ENCODE measurements at places on chromosomes 6 and 20. TPM values are rescaled to one million over a fixed set of nuclear protein-coding genes. Genes with fewer than 3 reads are reported as not detected.

Gene TFAP2A
- 2.1 TPM for total RNA-seq

Gene SASH1
- total RNA-seq: 89.6 TPM

GRCh38 chr20:34328928-34329677 is 25.9 kb upstream of the AHCY start:
- no peak for DNase-seq

GRCh38 chr6:31659649-31660380 is 763 bp downstream of the C6orf47 start:
- no peak for DNase-seq

Gene PLG
- total RNA-seq: not detected

DNA sequence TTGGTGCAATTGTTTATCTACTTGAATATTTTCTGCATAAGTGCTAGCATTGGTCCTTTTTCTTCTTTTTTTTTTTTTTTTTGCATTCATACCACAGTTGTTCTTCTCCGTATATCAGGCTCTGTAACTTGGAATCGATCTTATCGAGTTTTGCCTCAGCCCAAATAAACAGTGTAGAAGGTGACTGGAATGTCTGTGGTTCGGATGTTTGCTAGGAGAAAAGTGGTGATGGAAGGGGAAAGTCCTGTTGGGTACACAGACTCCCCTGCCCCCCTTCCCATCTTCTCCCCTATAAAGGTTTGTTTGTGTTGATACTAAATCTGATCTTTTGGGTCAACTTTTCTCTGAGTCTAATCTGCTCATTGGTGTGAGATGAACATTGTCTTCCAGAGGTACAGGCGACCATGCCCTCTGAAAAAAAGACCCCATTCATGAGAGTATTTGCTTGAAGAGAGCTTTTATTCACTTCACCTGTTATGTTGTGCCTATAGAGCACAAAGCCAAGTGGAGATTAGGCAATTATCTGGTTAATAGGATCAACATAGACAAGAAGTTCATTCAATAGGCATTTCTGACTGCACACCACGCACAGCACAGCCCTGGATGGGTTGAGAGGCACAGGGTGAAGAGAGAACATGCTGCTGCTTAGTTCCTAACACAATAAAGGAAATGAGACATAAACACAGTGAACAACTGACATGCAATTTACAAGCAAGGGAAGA is 620.0 kb downstream of the PKHD1 start:
- DNase-seq: no peak

GRCh38 chr20:44835116-44835515 is 24.8 kb upstream of the RIMS4 start:
- DNase-seq: no peak

DNA sequence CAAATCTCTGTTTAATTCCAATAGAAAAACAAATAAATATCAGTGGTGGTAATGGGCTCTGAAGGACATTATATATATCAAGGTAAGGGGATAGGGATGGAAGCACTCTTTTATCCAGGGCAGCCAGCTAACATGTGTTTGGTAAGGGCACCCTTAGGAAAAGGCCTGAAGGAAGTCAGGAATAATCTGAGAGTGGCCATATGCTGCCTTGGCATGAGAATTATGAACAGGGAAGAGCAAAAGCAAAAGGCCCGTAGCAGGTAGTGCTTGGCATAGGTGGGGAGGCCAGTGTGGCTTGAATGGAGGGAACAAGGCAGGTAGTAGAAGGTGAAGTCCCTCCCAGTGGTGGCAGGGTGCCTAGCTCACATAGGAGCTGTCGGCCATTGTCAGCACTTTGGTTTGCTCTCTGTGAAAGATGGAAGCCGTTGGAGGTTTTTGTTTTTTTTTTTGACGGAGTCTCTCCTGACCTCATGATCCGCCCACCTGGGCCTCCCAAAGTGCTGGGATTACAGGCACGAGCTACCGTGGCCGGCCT is 39.6 kb upstream of the CSE1L start:
- no peak for DNase-seq
